Activated CD8-positive, alpha-beta memory T cell treated with anti-CD3 and anti-CD28 coated beads, Interleukin-2, amount 50 U/mL, for 48 hours (primary cell): ENCODE measurements at places on chromosomes 2 and 18.

DNA sequence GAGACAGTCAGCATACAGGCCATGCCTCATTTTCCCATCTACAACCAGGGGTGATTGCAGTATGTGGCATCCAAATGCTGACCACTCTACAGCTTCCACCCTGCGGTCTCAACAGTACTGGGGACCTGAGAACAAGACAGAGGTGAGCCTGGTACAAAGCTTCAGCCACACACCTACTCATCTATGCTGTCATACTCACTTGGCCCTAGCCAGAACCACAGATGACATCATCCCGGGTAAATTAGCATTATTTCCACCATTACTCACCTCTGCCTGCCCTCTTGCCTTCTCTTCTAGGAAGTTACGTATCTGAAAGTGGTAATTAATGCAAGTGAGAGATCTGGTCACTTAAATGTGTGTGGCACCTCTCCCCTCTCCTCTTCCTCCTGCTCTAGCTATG is 208.2 kb upstream of the ARL4C start:
- no peak for DNase-seq

GRCh38 chr2:179170901-179171300 is 93.7 kb downstream of the SESTD1 start:
- DNase-seq = no peak

DNA sequence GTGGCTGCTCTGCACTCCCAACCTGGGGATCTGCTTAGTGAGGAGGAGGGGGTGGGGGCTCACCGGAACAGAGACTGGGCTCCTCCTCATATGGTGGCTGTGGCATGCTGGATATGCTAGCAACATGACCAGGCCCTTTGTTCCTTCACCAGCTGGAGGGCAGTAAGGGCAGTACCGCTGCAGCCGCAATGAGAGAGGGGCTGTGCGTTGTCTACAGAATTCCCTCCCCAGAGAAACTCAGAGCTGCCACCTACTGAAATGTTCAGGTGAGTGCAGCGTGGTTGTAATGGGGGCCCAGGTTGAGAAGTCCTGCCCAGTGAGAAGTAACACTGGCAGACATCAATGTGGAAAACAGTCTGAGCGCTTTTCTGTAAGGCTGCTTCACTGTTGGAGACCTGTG is 1211.9 kb upstream of the NXPH2 start:
- no peak for DNase-seq

- no peak for DNase-seq
Observed at GRCh38 chr2:44450806-44451205, 89.1 kb downstream of the CAMKMT start.

DNA sequence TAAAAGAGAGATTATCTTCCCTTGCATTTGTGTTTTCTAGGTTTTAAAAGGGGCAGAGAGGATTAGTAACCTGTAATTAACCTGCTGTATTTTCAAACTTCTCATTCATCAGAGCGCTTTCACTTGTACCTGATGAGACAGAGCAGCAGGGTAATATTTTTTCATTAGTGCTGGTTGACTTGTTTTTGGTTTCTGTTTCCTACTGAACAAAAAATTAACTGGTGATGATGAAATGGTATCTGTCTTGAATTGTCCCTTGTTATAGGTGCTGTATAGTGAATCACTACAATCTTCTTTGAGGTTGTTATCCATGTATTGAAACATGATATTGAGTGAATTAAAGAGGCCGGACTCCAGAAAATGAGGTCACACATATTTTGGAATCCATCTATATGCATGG is 37.9 kb downstream of the CDH20 start:
- DNase-seq = no peak

GRCh38 chr2:112061840-112062239 is 6.8 kb downstream of the TMEM87B start:
- DNase-seq = no peak

DNA sequence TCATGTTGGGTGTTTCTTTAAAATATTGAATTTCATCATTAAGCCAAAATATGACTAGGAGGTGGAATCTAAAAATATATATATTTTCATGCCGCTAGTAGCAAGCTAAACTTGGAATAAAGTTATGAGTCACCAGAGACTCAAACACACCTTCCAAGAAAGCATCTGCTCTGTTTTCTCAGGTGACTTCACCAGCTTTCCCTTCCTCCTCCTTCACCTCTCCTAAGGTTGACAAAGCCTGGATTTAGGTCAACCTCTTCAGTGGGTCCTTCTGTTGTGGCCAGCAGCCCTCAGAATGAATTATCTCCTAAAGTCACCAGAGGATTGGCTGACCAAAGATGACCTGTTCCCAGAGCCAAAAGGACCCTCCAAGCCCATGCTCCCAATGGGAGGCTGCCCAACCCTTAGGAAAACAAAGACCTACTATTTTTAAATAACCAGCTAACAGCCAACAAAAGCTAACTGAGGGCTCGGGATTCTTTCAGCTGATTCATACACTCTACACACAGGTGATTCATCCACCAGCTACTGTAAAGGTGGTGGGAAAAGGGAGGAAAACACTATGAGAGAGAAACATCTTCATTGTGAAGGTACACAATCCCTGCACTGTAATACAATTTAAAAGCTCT is 113.9 kb downstream of the MYO5B start:
- no peak for DNase-seq

DNA sequence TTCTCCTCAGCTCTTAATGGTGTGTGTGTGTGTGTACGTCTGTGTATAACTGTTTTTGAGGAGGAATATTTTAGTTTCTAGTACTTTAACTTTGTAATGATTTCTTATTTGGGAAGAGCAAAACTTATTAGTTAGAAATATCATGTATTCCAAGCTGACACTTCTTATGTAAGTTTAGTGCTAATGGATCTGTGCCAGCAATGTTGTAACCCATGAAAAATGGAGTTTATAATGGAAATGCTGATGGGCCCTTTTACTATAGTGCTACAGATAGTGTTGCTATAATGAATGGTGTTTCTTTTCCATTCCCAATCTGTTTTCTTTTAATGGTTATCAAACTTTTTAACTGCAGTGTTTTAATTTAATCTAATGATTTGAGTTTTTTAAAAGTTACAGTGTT is 49.8 kb upstream of the OTX1 start:
- DNase-seq = no peak

- no peak for DNase-seq
Observed at GRCh38 chr2:130241041-130241707, 42.9 kb upstream of the TUBA3E start.

DNA sequence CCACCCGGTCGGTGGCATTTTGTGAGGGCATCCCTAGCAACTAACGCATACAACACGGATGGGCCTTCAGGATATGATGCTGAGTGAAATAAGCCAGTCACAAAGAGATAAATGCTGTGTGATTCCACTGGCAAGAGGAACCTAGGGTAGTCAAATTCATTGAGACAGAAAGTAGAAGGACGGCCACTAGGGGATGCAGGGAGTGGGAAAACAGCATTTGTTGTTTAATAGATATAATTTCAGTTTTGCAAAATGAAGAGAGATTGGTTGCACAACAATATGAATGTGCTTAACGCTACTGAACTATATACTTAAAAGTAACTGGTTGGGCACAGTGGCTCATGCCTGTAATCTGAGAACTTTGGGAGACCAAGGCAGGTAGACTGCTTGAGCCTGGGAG is 112.9 kb downstream of the AFF3 start:
- DNase-seq = no peak

GRCh38 chr18:9688036-9688741 is 19.9 kb upstream of the RAB31 start:
- DNase-seq = no peak

GRCh38 chr2:54261537-54261936 is 5.5 kb upstream of the TSPYL6 start:
- DNase-seq = no peak

- no peak for DNase-seq
Observed at GRCh38 chr2:183604065-183604464, 479.8 kb downstream of the NUP35 start.

DNA sequence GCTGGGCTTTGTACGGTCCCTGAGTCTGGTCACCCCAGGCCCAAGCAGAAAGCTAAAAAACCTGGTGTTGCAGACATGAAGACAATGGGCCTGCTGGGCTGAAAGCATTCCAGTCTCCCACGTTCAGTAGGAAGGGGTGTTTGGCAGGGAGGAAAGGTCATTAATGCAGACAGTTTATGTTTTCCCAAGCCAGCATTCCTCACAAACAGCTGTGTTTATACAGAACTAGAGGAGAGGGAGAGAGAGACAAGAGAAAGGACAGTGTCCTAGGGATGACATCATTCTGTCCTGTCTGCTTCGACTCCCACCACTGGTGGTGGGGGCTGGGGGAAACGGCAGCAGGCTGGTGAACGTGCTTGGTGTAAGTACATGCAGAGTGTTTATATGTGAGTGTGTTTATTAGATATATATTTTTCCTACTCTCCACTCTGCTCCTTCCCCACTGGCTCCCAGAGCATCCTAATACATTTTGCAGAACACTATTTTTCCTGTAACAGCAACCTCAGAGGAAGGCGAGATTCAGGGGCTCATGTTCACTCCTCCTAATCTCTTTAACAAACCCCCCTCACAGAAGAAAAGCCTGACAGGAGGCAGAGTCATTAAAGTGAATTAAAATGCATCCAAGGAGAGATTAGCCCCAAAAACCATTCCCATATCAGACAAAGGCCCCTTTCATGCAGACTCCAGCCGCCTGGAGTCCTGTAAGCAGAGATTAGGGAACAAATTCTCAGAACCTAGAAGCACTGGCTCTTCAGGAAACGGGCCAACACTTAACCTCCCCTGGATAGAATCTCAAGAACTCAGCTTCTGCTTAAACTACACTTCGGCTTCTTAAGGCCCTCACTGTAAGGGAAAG is 380.4 kb downstream of the TNS1 start:
- DNase-seq = no peak

DNA sequence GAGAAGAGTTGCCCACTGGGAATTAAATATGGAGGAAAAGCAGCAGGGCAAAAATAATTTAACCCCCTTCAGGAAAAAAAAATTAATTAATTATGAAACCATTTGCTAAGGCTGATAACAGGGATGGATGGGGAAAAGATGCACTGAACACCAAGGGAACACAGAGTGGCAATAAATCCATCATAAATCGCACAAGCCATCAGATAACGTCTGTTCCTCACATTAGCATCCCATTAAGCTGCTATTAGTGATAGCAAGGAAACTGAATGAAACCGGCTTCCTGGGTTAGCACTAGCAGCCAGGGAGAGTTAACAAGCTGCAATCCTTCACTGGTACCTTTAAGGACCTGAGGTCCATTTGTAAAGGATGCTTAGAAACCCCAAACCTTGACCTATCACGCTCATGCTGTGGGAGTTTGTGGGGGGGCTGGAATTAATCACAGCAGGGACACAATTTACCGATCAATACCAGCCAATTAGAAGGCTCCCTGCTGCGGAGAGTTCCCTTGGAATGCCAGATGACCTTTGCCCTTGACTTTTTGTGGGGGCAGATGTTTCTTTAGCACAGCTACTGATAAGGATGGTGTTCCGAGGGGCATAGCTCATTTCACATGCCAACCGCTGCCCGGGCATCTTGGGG is 175.5 kb upstream of the KLF7 start:
- DNase-seq = no peak

GRCh38 chr2:68969736-68970490 is 4.5 kb upstream of the GKN1 start:
- DNase-seq = no peak
